ACHN (cell line): ENCODE measurements at places on chromosomes 6 and 20.

- no peak for DNase-seq
Observed at GRCh38 chr6:43077981-43078511, 1.9 kb downstream of the PTK7 start.

DNA sequence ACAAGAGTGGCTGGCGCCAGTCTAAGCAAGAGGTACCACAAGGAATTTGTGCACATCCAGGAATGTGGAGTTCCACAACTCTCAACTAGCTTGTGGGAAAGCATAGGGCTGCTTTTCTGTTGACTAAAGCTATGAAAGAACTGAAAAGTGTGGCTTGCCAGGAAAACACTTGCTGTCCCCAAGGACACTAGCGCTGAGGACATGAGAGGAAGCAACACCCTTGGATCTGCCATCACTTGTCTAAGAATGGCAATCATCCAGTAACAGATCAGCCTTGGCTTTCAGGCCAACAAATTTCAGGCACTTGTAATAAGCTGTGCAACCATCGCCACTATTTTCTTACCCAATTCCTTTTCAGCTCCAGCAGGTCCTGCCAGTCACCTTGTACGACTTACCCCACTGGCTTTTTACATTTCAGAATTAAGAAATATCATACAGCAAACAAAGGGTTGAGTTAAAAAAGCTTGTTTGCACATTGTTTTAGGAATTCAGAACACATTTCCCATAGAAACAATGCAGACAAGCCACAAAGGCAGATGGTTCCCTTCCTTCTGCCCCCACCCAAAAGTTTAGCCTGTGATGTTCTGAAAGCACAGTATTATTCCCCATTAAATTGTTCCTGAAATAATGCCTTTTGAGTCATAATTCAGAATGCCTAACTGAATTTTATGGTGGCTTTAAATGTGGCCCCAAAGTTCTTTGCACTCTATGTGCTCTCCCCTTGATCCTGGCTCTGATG lies 57.9 kb upstream of the SSTR4 start:
- DNase-seq = no peak

- no peak for DNase-seq
Observed at GRCh38 chr20:63138855-63139341, 77.0 kb downstream of the YTHDF1 start.

DNA sequence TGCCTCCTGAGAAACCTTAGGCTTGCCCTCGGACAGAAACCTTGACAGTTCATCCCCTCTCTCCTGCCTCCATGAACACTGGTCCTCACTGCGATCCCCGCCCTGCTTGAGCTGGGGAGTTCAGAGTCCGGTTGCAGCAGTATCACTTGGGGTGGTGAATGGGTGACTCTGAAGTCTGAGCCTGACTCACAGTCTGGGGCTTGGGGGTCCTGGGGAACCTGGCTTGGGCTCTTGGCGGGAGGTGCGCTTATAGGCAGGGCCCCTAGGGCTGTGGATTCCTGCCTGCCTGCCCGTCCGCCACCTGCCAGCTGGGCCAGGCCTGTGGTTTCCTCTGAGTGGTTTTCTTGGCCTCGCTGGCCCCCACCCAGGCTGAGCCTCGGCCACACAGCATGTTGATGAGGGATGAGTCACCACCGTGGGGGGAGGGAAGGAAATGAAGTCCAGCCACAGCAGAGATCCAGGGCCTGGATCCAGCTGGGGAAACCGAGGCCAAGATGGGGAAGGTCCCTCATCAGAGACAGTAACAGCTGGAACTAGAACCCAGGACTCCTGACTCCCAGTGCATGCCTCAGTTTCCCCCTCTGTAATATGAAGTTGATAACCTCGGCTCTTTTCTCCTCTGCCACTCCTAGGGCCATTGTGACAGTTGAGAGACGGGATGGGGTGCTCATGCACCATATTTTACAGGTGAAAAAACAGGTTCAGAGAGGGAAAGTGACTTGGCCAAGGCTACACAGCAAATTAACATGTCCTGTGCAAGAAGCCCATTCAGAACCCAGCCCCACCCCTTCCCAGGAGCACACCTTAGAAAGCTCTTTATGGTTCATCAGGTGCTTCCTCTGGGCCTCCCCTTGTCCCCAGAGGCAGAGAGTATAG lies 9.2 kb downstream of the FOXS1 start:
- DNase-seq = peak; percentile 93

DNA sequence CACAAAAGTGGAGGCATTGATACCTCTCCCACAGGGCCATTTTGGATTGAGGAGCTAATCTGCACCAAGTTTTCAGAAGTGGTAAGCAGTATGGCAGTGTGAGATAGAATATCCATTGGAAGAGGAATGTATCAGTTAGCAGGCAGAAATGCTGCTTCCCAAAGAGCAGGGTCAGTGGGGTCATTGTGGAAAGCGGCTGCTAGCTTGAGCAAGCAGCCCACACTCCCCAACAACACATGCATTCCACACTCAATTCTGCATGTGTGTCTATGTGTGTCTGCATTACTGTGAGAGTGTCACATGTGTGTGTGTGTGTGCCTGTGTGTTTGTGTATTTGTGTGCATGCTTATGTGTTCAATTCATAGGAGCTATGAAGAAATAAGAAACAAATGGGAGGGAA lies 190.9 kb upstream of the FOXA2 start:
- DNase-seq = no peak

DNA sequence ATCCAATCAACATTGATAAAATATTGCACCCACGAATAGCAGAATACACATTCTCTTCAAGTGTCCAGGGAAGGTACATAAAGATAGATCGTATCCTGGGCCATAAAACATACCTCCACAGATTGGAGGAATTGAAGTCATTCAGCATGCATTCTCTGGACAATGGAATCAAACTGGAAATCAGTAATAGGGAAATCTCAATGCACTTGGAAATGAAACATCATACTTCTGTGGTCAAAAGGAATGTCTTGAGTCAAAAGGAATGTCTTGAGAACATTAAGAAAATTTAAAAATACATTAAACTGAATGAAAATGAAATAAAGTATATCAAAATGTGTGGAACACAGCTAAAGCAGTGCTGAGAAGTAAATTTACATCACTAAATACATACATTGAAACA lies 138.8 kb downstream of the TFAP2A start:
- DNase-seq = peak; percentile 19

- DNase-seq = no peak
Observed at GRCh38 chr6:167833396-167833763, 6.7 kb downstream of the AFDN start.

GRCh38 chr6:136604328-136604825 lies 54.2 kb upstream of the MAP7 start:
- DNase-seq = no peak
